Hematopoietic multipotent progenitor cell treated with erythropoietin and hydrocortisone succinate and interleukin-3 and kit ligand, for 8 days (in vitro differentiated cells): ENCODE measurements at places on chromosomes 11 and 22.

GRCh38 chr11:70323806-70324205, 53.3 kb downstream of the PPFIA1 start:
- DNase-seq: no peak

DNA sequence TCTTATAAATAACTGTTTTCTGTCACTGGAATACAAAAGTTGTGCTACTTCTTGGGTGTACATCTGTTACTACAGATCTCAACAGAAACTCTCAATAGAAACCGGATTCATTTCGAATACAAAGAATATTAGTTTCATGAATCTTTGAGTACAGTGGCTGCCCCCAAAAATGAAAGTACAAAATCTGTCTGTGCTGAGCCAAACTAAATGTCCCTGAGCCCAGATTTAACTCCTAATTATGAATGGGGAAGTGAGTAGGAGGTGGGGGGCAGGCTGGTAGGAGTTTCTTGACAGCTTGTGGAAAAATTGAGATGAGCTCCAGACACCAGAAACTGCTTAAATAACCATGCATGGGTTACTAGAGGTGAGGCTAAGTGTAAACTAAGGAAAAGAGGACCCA, 41.6 kb downstream of the PITPNB start:
- no peak for DNase-seq

GRCh38 chr11:116333001-116333535, 439.7 kb downstream of the BUD13 start:
- DNase-seq: no peak

DNA sequence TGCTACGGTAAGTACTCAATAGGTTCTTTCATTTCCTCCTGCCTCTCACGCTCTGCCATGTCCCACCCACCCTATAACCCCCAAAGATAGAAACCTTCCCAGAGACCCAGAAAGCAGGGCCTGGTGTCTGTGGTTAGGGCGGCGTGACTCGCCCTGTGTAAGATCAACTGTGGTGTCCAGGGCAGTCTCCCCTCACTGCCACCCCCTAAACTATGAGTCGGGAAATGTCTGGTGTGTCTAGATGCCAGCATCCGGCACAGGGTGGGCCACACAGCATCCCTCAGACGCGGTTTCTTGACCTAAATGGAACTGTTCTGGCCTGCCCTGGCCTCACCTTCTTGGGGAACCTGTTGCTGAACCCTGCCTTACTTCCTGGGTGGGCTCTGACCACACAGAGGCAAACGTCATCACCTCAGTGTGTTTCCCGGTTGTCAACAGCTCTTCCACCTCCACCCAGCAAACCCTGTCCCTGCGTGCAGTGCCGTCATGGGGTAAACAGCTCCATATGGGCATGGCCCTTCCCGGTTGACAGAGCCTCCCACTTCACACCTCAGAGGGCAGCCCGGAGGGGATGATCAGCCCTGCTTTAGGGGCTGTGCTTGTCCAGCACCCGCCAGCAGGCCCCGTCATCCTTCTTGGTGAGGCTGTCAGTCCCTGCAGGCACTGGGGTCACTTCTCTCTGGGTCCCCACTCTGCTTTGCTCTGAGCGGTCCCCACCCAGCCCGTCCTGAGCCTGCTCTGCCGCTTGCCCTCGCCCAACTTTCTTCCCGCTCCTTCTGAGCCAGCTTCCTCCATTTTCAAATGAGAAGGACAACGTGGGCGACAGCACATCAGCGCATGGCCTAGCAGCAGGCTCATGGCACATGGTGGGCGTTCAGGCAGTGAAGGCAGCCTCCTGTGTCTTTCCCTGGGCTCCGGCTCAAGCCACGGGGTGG, 6.0 kb downstream of the WNT11 start:
- no peak for DNase-seq

- DNase-seq: no peak
Observed at GRCh38 chr11:41118521-41118920, 340.9 kb downstream of the LRRC4C start.

GRCh38 chr11:31940371-31941037, 129.4 kb upstream of the PAX6 start:
- DNase-seq: no peak

DNA sequence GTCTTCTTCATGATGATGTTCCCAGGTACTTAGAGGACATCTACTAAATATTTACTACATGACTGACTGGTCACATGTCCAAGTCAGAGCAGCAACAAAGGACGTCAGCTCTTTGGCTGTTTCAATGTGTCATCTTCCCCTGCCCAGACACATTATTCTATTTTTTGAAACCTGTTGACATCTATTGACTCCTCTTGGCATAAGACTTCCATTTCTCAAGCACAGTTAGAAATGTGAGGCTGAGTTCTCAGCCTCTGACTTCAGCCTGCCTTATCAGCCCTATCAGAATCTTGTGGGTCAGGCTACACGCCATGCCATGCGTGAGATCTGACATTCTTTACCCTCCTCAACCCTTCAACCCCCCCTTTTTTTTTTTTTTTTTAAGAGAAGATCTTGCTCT, 63.8 kb downstream of the SC5D start:
- no peak for DNase-seq

DNA sequence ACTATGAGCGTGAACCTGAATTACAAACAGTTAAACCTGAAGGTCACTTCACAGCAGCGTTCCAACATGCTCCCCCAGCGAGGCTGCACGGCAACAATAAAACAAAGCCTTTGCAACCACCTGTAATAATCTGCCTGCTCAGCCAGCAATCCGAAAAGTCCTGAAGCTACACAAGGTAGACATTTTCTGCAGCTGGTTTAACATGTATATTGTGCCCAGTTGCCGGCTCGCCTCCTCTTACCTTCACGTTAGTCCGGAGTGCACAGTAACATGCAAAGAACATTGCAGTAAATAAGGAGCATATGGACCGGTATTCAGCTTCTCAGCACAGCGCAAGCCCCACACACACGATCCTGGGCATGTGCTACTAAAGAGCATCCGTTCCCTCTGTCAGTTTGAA, 704.3 kb downstream of the DLG2 start:
- DNase-seq: no peak

GRCh38 chr11:118364956-118365615, 5.7 kb downstream of the UBE4A start:
- no peak for DNase-seq

- peak; percentile 31 for DNase-seq
Observed at GRCh38 chr11:95229199-95229992, 1.6 kb downstream of the SESN3 start.

- DNase-seq: no peak
Observed at GRCh38 chr11:16097543-16097942, 258.8 kb downstream of the SOX6 start.

DNA sequence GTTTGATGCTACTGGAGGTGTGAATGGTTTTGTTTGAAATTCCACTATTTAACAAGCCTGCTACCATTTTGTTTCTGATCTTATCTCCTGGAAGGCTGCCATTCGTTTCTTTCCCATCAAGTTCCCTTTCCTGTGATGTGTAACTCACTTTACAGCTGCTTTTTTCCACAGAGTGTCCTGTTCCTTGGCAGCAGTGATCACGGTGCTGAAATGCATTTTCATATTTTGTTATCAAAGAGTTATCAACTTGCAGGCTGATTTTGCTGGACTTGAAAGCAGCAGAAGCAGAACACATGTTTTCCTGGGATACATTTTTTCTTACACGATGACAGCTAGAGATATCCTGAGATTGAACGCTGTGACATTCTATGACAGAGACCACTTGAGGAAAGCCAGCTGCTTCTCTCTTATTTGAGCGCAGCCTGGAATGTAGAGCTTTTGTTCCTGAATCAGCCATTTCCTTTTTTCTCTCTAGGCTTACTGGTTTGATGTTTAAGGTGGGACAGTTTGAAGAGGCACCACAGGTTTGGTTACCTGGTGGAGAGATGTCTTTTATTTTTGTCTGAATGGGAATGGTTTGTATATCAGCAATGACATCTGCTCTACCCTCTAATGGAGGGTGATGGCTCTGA, 34.7 kb downstream of the PRR14L start:
- DNase-seq: no peak

- DNase-seq: no peak
Observed at GRCh38 chr11:63879598-63880402, 37.2 kb downstream of the RCOR2 start.

- DNase-seq: no peak
Observed at GRCh38 chr11:100629671-100630070, 57.4 kb upstream of the ARHGAP42 start.

DNA sequence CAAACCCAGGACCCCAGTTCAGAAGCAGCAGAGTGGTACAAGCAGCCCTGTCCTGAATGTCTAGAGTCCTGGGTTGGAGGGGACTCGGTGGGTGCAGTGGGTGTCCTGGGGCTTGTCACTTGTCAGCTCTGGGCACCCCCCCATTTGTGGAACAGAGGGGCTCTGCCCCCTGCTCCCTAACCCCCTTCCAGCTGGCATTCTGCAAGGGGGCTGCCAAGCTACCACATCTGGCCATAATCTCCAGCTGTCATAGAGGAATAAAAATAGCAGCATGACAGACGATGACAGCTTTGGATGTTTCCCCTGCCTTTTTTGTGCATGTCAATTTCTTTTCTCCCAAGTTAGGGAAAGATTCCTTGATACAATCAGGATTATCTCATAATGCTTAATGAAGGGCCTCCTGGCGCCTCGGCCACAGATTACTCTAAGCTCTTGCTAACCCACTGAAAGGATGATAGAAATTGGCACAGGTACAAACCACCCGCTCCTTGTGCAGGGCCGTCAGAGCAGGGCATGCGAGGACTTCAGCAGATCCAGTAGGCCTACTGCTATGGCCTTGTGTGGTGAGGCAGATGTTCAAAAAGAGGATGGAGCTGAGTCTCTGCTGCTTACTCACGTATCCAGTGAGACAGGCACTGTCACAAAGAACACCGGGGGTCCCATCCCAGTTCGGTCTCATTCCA, 83.0 kb downstream of the ISX start:
- DNase-seq: no peak

DNA sequence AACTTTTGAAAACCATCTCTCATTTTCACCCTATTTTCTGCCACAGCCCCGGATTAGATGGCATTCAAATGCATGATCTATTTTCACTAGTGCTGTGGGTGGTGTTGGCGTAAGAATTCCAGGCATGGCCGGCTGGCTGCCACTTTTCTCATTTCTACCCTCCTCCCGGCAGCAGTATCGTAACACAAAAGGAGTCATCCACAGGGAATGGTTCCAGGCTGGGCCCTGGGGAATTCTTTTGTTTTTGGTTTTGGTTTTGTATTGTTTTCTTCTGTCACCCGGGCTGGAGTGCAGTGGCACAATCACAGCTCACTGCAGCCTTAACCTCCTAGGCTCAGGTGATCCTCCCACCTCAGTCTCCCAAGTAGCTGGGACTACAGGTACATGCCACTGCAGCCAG, 13.8 kb downstream of the JAML start:
- DNase-seq: no peak

- DNase-seq: peak; percentile 90
Observed at GRCh38 chr11:118928101-118928869, 2.6 kb upstream of the BCL9L start.

DNA sequence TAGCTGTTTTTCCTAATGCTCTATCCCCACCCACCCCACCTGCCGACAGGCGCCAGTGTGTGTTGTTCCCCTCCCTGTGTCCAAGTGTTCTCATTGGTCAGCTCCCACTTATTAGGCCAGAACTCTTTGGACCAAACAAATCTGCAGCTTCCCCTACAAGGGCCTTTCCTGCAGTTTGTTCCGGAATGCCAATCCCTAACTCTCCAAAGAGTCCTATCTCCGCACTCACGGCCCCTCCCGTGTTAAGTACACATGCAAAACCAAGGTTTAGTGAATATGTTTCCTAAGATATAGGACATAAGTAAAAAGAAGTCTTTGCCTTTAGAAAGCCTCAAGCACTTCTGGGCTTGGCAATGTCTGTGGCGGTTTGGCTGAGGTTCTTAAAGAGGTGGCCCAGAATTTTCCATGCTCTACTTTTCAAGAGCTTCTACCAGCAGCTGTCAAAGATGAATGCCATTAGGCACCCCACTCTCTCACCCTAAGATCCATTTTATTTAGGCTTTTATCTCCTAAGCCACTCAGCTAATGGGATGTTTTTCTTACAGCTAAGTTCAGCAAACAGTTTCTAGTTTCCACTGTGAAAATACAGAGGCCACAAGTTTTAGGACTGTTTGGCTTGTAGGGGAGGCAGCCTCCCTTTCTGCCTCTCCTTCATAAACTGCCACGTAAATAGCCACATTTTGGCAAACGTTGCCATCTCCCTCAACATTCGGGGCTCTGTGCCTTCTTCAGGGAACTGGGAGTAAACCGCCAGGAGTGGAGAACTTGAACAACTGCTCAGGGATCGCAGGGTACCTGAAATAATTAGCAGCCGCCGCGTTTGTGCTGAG, 1.6 kb downstream of the CD59 start:
- peak; percentile 25 for DNase-seq

DNA sequence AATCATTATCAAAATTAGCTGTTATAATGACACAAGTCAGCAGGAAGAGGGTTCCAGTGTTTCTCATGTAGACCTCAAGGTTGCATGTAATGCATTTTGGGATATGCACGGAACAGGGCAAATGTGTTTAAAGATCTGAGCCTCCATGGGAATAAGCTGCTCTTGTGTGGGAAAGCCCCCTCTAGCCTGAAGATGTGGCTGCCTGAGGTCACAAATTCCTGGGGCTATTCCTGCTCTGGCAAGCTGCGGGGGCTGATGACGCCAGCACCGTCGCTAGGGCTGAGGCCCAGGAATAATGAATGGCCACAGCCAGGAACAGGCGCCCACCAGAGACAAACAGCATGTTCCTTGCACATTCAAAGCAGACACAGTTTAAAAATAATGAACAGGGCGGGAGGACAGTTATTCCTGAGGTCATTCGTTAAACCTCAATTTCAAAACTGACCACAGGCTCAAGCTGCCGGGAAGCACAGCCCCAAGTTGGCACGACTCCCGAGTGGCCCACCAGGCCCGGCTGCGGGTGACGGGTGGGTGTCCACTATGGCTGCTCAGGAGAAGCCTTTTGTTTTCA, 11.7 kb downstream of the OSBPL5 start:
- no peak for DNase-seq

DNA sequence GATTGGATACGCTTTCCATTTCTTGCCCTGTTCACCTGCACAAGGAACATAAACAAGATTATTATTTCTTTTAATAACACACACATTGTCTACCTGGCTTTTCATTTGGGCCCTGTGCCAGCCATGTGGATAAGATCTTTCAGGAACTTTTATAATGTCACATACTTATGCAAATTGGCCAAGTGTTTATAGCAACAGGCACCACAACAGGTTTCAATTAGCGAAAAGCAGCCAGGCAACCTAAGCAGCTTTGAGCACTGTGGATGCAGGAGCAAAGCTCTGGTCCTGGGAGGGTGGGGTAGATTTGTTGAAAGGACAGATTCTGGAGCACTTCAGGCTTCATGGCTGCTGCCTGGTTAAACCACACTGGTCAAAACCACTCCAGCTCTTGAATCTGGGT, 217.4 kb downstream of the BARX2 start:
- DNase-seq: no peak
